Tibial nerve (tissue), 4 donors: ENCODE measurements at places on chromosomes 3 and 15. TPM values are rescaled to one million over a fixed set of nuclear protein-coding genes. Genes with fewer than 3 reads are reported as not detected.

DNA sequence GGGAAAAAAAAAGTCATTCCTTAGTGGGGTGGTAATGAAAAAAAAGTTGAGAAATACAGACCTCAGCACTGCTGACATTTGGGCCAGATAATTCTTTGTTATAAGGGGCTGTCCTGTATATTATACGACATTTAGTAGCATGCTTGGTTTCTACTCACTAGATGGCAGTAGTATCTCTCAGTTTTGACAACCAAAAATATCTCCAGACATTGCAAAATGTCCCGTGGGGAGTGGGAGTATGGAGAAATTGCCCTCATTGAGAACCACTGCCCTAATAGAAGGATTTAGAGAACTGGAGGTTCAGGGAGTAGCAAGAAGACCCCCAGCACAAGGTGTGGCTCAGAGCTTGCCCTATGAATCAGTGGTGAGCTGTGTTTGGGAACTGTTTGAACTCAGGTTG, 28.6 kb upstream of the TEX264 start:
- DNase-seq, result no peak
- no peaks in the 10 kb centered on the region for H3K4me1 ChIP-seq
- no peak overlapping the region for H3K27ac ChIP-seq

GRCh38 chr3:179332240-179332639, 9.4 kb downstream of the ZNF639 start:
- H3K4me1 ChIP-seq, result no peaks in the 10 kb centered on the region
- no peaks in the 10 kb centered on the region for H3K27me3 ChIP-seq
- H3K36me3 ChIP-seq, result peaks cover 14% of the 10 kb centered on the region
- H3K27ac ChIP-seq, result no peak overlapping the region
- H3K4me3 ChIP-seq, result no peak overlapping the region

GREM1 gene
- not detected for total RNA-seq

GRCh38 chr3:99319961-99320360, 318.4 kb upstream of the COL8A1 start:
- no peak overlapping the region for H3K4me3 ChIP-seq
- no peaks in the 10 kb centered on the region for H3K36me3 ChIP-seq
- no peaks in the 10 kb centered on the region for H3K27me3 ChIP-seq
- no peak overlapping the region for H3K27ac ChIP-seq
- no peak for DNase-seq

- H3K4me3 ChIP-seq, result peak within 1 kb of the TSS; percentile 90
- peak; percentile 78 for DNase-seq
- H3K36me3 ChIP-seq, result no peaks in the 10 kb centered on the region
- no peaks in the 10 kb centered on the region for H3K27me3 ChIP-seq
- H3K4me1 ChIP-seq, result peaks cover 6% of the 10 kb centered on the region
Measured at GRCh38 chr3:71583566-71584393, at the start of gene FOXP1. Gene FOXP1, minus strand, starts transcription at chr3:71583728. Its CDS starts 385,347 bp downstream, at chr3:71198381.

GRCh38 chr15:60936186-60936585, 292.9 kb downstream of the RORA start:
- H3K27me3 ChIP-seq, result no peaks in the 10 kb centered on the region
- H3K4me1 ChIP-seq, result peaks cover 14% of the 10 kb centered on the region
- H3K36me3 ChIP-seq, result no peaks in the 10 kb centered on the region
- DNase-seq, result no peak

- H3K27me3 ChIP-seq, result no peaks in the 10 kb centered on the region
- H3K27ac ChIP-seq, result no peak overlapping the region
- peaks cover 12% of the 10 kb centered on the region for H3K36me3 ChIP-seq
- DNase-seq, result no peak
Measured at GRCh38 chr3:150611666-150612065, 8.5 kb downstream of the SELENOT start.

DNA sequence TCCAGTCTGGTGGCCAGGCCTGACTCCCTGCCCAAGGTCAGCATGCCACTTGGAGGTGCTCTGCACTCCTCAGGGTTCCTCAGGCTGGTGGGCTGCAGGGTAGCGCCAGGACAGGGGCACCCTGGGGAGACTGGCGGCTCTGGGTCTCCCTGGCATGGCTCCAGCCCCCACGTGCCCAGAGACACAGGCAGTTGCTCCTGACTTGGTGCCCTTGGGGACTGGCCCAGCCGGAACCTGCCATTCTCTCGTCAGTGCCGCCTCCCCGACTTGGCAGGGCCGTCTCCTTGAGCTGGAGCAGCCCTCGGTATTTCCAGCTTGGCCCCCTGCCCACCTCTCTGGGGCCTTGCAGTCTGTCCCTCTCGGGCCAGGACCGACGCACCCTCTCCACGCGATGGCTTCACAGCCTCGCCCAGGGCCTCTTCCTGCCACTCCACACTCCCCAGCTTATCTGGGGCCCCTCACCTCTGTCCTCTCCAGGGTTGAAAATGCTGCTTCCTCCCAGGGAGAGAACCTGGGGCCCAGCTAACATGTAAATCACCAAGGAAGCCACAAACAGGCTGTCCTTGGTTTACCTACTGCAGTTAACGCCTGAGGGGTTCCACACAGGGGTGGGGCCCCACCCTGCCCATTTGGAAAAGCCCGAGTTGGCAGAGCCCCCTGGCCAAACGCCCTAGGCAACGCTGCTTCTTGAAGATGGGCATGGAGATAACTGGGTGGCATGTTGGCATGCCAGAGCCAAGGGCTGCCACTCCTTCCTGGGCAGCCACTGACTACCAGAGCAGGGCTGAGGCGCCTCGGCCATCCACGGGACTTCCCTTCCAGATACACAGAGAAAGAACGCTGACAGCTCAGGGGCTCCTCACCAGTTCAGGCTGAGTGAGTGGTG, 61.4 kb downstream of the SMAD6 start:
- H3K27ac ChIP-seq, result no peak overlapping the region
- H3K36me3 ChIP-seq, result no peaks in the 10 kb centered on the region
- DNase-seq, result peak; percentile 53
- H3K27me3 ChIP-seq, result no peaks in the 10 kb centered on the region
- H3K4me1 ChIP-seq, result peaks cover 73% of the 10 kb centered on the region
- H3K4me3 ChIP-seq, result no peak overlapping the region

DNA sequence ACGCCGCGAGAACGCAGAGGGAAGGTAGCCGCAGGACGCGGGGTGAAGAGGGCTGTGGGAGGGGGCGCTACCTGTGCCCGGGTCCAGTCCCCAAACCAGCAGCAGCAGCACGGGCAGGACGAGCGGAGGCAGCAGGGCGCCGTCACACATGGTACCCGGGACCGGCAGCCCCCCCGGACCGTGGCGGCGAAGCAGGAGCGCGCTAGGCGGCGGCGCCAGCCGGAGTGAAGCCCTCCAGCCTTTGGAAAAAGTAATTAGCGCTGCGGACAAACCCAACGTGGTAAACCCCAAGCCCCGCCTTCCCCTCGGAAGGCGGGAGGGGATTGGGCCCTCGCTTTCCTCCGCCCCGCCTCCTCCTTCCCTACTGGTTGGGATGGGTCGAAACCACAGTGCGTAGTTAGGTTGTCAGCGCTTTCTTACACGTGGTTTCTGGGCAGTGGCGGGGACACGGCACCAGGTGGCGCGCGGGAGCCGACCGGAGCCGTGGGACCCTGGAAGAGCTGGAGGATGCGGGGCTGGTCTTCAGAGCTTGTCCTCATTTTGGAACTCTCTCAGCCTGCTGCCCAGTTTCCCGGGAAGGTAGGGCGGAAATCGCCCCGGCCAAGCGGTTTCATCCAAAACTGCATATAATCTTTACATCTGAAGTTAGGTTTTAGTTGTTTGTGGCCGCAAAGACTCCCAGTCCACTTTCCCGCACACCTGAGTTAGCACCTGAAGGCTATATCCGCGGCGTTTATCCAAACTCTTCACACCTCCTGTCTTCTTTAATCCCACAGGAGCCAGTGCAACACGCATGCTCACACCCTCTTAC, at the start of gene ADAMTS17:
ADAMTS17 (minus strand) TSS at position 226 of the 811 bp plus-strand sequence; CDS start at position 150, 76 bp downstream.
- no peaks in the 10 kb centered on the region for H3K36me3 ChIP-seq
- peaks cover 24% of the 10 kb centered on the region for H3K4me1 ChIP-seq
- DNase-seq, result peak; percentile 93
- peaks cover 6% of the 10 kb centered on the region for H3K27me3 ChIP-seq
- peak within 1 kb of the TSS; percentile 85 for H3K4me3 ChIP-seq

PATL2 gene
- total RNA-seq, result 0.30 TPM

- H3K27ac ChIP-seq, result no peak overlapping the region
- DNase-seq, result no peak
- no peak overlapping the region for H3K4me3 ChIP-seq
- H3K27me3 ChIP-seq, result no peaks in the 10 kb centered on the region
Measured at GRCh38 chr15:94701281-94701985, 470.1 kb downstream of the MCTP2 start.

CGGBP1 gene
- total RNA-seq, result 57.3 TPM

ITIH3 gene
- 23.7 TPM for total RNA-seq
